ENCODE measurements at places on chromosomes 3 and 15. TPM values are rescaled to one million over a fixed set of nuclear protein-coding genes. Genes with fewer than 3 reads are reported as not detected.

- DNase-seq = no peak
Observed at GRCh38 chr3:55283441-55283925, 203.6 kb downstream of the WNT5A start.

GRCh38 chr3:165389064-165389463, 192.9 kb upstream of the SLITRK3 start:
- no peak for DNase-seq

DNA sequence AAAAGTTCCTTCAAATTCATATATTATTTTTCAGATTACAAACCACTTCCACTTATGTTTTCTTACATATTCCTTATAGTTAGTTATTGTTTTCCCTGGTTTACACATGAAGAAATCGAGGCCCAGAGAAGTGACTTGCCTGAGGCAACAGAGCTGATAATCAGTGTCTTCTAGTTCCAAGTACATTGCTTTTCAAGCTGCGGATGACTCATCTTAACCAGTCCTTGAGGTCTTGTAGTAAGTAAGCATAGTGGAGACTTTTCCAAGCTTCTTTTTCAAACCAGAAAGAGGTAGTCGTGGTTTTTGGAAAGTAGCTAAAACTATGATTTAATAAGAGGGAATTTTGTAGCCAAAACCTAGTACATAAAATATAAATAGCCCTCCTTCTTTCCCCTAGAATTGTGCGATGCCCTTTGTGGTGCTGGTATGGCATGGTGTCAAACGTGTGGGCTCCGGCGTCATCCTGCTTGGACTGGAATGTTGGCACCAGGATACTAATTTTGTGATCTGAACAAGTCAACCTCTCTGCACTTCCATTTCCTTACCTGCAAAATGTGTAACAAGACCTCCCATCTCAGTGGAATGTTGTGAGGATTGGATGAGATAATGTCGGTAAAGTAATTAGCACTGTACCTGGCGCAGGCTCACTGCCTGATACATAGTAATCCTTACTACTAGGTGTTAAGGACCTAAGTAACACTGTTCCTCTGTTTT, 19.0 kb upstream of the DLG1 start:
- DNase-seq = no peak

GRCh38 chr3:14570864-14571263, 30.7 kb upstream of the GRIP2 start:
- DNase-seq = no peak

Gene ESYT3
- 1.4 TPM for total RNA-seq

Gene GOLGA6L7
- not detected for total RNA-seq

Measured in uterus (tissue), 4 donors.